Muscle of back (tissue), 13 donors: ENCODE measurements at places on chromosomes 5 and 9. TPM values are rescaled to one million over a fixed set of nuclear protein-coding genes. Genes with fewer than 3 reads are reported as not detected.
A peak's percentile ranks its signal among the peaks of the same experiment; 100 is the strongest.

NAA35 gene
- 20.1 TPM for polyA plus RNA-seq

- no peak for DNase-seq
Observed at GRCh38 chr9:21988056-21988990, 5.9 kb downstream of the CDKN2A start.

GRCh38 chr9:1253064-1253979 lies 203.2 kb downstream of the DMRT2 start:
- no peak for DNase-seq

- peak; percentile 79 for DNase-seq
Observed at GRCh38 chr9:14428781-14429230, 114.9 kb upstream of the NFIB start.

DNA sequence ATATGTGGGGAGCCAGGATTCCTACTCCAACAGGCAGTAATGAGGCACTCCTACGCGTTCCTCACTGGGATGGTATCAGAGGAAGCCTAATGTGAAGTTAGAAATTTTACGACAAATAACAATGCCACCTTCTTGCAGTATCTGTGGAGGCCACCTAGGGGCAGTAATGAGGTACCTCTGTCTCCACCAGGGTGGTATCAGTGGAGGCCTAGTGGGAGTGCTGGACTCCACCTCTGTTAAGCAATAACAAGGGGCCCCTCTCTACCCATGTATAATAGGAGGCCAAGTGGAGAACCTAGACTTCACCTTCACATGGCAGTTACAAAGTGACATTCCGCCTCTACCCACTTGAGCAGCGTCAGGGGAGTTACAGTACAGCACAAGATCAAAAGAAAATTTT lies 147.9 kb downstream of the PLPPR1 start:
- DNase-seq, result no peak

DNA sequence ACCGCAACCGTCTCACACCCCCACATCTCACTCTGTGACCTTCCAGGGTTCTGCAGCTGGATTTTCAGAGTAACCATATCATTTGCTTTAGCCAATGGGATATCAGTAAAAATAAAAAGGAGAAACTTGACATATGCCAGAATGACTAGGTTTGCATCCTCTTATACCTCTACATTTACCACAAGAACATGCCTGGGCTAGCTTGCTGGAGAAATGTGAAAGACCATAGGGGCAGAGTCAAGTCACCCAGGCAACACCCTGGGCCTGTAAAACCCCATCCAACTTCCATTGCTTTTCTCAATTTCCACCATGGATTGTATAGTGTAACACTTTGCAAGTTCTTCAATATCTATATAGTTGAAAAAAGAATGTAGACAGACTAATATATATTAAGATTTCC lies 731.1 kb downstream of the PTPRD start:
- no peak for DNase-seq

NR5A1 gene
- polyA plus RNA-seq, result not detected

PRDM9 gene
- polyA plus RNA-seq, result not detected

DNA sequence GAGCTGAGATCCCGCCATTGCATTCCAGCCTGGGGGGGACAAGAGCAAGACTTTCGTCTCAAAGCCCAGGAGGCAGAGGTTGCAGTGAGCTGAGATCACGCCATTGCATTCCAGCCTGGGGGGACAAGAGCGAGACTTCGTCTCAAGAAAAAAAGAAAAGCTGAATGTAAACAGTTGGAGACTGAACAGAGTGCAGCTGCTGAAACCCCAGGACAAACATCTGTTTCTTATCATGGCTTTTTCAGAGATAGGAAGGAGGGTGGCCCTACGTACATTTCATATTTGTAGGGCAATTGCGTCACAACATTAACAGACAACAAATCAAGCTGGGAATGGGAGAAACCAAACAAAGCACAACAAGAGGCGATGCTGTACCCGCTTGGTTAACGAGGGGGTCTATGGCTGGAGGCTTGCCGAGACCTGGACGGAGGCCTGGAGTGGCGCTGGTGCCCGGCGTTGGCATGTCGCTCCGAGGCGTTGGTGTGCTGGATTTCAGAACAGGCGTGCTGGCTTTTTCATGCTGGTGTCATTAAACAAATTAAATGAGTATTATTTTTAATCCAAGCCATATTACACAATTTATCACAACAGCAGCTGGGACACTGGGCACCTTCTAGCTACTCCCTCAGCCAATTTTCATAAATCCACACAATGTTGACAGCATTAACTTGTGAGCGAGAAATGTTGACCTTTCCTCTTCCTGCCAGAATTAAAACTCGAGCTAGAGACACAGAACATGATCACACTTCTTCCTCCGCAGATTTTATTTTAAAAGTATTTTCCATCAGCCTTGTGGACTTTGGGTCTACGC lies 76.1 kb downstream of the TLE1 start:
- DNase-seq, result peak; percentile 88

DNA sequence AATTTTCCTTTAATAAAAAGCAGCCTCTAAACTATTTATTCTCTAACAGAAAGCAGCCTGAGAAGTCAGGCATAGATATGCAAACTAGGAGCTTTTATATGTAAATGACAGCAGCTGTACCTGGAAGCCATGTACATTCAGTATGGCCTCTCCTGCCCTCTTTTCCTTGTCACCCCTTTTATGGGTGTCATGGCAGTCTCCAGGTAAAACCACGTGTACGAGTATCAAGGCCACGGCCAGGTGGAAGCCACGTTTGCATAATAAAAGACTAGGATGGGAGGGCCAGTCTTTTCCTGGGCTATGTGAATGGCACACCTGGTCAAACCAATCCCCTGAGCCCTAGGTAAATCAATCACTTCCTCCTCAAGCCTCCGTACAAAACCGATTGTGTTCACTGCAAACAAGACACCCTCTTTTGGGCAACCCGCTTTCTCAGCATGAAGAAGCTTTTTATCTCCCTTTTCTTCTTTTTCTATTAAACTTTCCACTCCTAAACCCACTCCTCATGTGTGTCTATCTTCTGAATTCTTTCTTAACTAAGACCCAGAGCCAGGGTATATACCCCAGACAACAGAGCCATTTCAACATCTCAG lies 419.5 kb upstream of the CTNND2 start:
- no peak for DNase-seq

DNA sequence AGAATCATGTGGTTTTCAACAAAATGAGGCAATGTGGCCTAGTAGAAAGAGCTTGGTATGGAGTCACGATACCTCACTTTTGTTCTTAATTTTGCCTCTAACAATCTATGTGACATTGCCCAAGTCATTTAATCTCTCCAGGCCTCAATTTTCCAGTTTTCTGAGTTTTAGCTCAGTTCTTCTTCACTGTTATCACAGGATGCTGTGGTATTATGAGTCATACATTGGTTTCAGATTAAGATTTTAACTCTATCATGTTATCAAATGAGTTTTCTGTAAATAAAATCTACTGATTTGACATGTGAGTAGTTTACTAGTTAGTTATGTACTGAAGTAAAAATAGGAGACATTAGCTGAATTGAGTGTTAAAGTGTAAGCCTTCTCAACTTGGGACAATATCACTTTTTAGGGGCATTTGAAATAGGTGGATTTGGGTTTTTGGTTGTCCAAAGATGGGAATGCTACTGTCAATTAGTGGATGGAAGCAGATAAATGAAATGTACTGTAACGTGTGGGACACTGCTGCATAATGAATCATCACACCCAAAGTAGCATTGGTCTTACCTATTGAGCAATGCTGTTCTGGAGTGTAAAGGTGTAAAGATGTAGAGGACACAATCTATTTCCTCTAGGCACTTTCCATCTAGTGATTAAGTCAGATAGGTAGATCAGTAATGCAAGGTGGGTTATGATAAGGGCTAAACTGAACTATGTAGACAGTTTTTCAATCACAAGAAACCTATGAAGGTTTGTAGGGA lies 73.3 kb downstream of the NNT start:
- DNase-seq, result no peak

DNA sequence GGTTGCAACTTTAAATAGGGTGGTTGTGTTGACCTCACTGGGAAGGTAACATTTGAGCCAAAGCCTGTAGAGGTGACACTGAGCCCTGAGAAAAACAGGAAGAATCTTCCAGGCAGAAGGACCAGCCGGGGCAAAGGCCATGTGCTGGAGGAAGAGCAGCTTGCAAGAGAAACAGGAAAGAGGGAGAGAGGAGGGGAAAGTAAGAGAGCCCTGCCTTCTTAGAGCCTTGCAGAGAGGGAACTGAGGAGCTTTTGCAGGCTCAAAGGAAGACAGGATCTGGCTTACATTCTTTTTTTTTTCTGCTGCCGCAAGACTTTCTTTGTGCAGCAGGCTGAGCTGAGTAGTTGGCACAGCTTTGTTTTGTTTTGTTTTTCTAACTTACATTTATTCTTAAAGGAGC lies 17.4 kb downstream of the C9orf153 start:
- DNase-seq, result no peak

PCDHA9 gene
- polyA plus RNA-seq, result not detected

DNA sequence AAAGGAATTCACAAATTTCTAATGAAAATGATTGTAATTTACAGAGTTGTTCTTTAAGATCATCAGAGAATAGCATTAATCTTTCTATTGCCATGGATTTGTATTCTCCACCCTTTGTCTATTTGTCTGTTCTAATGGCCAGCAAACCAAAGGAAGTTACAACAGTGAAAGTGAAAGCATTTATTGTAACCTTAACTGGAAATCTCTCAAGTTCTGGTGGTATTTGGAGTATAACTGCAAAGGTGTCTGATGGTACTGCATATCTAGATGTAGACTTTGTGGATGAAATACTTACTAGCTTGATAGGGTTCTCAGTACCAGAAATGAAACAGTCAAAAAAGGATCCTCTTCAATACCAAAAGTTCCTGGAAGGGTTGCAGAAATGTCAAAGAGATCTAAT lies 21.7 kb downstream of the RMI1 start:
- no peak for DNase-seq

C7 gene
- polyA plus RNA-seq, result 1.4 TPM

DNA sequence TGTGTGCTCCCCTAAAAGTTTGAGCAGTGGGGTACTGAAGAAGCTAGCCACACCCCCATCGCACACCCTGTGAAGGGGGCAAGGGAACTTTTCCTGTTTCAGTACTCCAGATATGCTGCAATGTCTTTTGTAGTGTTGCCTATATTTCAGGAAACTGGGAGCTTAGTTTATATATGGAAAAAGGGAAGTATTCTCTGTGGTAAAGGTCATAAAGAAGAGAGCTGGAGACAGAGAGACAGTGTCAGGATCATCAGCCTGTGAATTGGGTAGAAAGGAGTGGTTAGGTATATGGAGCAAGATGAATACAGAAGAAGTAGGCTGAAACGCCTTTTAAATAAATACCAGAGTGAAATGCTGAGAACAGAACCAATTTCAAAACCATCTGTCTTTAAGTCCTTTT lies 82.2 kb upstream of the C9orf72 start:
- no peak for DNase-seq

NSG2 gene
- polyA plus RNA-seq, result 0.20 TPM

DNA sequence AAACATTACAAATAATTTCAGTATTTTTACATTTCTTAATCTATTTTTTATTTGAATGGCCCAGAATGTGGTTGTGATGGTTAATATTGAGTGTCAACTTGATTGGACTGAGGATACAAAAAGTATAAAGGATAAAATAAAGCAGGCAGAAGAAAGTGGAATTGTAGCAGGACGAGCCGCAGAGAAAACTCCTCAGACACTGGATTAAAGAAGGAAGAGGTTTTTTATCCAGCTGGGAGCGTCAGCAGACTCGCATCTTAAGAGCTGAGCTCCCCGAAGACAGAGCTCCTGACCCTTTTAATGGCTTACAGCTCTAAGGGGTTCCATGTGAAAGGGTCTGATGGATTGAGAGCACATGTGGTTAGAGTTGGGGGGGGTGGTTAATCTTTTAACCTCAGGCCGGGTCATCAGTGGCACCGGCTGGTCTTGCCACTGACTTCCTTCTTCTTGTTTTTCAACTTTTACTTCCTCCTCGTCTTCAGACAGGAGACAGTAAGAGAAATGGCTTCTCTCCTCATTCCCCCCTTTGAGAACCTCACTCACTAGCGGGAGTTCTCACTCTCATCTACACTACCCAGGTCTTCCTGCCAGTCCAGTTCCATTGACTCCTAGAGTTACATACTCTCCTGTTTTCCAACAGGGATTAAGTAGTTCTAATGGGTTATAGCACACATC lies 80.0 kb downstream of the TMEM161B start:
- DNase-seq, result no peak

DNA sequence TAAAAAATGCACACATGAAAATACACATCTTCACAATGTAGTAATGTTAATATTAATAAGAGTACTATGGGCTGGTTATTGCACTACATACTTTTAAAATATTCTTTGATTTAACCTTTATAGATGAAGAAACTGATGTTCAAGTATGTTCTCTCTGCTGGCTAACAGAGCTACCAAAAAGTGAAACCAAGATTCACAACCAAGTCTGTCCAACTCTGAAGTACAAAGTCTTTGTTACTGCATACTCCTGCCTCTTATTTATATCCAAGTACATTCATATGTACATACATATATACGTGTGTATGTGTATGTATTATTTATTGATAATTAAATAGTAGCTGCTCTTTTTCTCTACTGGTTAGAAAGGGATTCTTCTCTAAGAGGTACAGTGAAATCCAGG lies 325.6 kb downstream of the BNC2 start:
- DNase-seq, result no peak

DNA sequence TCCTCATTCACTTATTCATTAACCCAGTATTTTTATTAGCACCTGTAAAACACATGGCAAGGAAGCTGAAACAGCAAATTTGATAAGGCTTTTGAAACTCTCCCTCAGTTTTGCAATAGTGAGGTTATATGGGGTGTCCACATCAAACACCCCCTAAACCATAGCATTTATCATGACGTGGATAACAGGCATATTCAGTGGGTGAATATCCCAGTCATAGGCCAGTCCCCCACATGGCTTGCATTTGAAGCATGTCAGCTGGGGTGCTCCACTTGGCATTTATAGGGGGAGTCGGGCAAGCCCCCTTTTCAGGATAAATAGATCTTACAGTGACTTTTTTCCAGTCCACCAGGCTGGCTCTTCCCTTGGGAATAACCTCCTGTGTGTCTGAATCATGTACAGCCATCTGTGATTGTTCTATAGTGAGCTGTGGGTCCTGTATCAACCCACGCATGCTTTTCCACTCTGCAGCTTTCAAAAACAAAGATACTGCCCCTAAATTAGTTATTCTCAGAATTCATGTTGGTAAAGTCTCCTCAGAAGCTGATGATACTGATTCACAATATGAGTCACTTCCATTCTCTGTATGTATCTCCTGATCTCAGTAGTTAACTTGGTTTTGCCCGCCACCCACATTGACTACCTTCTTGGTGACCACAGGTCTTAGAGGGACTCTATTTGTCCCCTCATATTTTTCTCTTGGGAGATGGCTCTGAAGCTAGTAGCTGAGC lies 84.4 kb upstream of the SPIN1 start:
- DNase-seq, result no peak

- peak; percentile 17 for DNase-seq
Observed at GRCh38 chr5:3197304-3198073, 398.1 kb upstream of the IRX1 start.

COL27A1 gene
- polyA plus RNA-seq, result 31.5 TPM

- no peak for DNase-seq
Observed at GRCh38 chr9:13002740-13003139, 227.9 kb downstream of the LURAP1L start.

- no peak for DNase-seq
Observed at GRCh38 chr5:132277971-132278853, 16.0 kb upstream of the SLC22A4 start.

GRCh38 chr5:160516696-160517530 lies 95.3 kb downstream of the PTTG1 start:
- no peak for DNase-seq

GRCh38 chr5:160071516-160071915 lies 47.7 kb downstream of the PWWP2A start:
- no peak for DNase-seq
